NCI-H1436 (cell line): ENCODE measurements at places on chromosomes 2 and 18.

DNA sequence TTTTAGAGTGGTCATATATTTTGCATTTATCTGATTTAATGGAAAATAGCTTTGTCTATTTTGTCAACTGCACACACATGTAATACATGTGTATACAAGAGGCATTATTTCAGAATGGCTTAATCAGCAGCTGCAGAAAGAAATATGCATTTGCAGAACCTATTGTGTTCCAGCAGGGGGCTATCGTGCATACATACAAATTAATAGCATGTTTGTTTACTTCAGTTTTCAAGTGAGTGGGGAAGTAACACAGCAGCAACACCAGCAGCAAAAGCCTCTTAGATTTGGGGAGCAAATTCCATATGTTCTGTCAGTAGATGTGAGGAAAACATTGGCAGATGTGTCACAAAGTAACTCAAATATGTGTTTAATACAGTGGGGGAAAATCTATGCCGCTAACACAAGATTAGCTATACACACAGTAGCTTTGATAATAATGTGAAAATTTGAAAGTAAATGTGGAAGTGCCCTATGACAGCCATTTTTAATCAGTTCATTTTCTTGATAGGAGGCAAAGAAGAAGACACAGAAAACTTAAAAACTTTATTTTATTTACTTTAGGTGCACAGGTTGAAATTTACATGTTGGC lies 218.1 kb downstream of the WDR7 start:
- DNase-seq = peak; percentile 69

- no peak for DNase-seq
Measured at GRCh38 chr2:204574486-204574885, 29.2 kb downstream of the PARD3B start.

GRCh38 chr2:160910681-160911080 lies 249.5 kb upstream of the TANK start:
- no peak for DNase-seq

GRCh38 chr2:157336137-157337010 lies 10.8 kb upstream of the ERMN start:
- DNase-seq = peak; percentile 35

DNA sequence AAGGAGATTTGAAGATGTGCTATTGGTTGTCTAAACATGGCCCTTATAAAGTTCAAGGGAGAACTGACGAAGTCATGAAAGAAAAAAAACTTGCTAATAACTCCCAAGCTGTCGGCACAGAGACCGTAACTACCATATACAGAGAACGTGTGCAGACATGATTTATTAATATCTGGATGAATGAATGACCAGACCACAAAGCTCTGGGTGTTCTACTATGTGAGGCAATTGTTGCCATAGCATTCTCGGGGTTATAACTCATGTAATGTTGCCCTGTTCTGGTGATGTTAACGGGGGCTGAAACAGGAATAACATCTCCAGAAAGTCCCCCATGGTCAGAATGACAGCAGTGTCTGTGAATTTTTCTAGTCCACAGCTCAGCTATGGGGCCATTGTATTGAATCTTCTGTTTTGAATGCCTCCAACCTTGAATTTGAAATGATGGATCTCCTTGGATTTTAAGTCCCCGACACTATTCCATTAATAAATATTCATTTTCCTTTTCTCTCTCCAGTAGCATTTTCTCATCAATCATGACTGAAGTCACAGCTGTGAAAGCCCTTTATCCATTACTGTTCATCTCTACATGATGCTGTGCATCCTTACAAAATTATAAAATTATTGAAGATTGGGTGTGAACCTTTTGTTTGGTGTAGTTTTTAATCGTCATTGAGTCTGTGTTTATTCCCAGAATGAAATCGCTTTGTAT lies 483.4 kb upstream of the KLHL29 start:
- no peak for DNase-seq

DNA sequence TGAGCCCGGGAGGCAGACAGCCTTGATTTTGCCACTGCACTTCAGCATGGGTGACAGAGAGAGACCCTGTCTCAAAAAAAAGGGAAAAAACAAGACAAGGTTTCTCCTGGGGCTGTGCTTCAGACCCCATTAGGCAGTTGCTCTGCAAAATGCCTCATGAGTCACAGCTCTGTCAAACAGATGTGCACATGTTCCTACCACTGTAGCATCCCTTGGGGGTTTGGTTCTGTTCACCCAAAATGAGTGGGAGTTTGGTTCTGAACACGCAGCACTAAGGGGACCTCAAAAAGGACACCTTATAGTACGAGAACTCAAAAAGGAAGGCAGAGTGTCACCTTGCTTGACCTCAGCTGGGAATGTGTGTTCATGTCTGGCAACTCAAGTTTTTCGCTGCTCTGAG lies 134.9 kb downstream of the RPIA start:
- DNase-seq = no peak

DNA sequence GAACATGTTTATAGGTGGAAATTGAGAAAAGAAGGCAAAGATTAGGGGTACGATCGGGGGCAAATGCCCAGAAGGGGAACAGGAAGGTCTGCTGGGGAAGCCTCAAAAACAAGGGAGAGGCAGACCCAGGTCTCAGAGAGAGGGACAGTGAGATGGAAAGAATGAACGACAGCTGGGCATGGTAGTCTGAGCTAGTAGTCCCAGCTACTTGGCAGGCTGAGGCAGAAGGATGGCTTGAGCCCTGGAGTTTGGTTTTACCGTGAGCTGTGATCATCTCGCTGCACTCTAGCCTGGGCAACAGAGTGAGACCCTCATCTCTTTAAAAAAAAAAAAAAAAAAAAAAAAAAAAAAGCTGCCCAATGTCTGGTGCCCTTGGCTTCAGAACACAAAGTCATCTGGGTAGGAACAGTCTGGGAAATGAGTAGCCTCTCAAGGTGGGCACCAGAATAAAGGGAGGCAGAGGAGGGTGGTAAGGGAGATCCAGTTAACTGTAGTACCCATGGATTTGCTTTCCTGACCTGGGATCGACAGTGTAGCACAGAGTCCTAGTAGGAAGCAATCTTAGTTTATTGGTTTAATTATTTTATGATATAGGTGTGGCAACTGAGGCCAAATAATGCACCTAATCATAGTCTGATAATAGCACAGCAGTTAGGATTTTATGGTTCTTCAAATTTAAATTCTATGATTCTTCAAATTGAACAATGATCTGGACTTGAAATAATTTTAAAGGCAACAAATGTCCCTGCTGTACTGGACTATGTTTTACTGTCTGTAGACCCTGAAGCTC lies 3.5 kb downstream of the RRM2 start:
- no peak for DNase-seq

DNA sequence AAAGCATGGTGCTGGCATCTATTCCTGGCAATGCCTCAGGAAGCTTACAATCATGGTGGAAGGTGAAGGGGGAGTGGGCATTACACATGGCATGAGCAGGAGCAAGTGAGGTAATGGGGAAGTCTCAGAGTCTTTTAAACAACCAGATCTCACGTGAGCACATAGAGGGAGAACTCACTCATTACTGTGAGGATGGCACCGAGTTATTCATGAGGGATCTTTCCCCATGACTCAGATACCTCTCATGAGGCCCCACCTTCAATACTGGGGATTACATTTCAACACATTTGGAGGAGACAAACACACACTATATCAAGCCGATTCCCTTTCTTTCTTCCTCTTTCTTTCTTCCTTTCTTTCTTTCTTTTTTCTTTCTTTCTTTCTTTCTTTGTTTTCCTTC lies 47.9 kb upstream of the FANCL start:
- no peak for DNase-seq

DNA sequence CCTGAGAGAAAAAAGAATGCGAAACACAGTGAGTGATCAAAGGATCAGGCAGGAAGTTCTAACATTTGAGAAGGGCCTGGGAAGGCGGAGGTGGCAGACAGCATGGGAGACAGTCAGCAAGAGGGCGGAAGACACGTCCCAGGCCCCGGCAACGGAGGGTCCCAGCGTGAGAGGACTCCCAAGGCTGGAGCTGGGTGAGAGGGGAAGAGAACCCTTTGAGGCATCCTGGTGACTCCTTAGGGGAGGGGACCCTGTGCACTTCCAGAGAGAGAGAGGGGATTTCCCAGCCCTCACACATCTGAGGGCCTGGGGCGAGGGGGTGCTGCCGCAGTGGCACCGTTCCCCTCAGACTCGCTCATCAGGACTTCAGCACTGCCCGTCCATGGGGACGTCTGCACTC lies 133.4 kb downstream of the RTP5 start:
- DNase-seq = no peak

- DNase-seq = no peak
Measured at GRCh38 chr2:32647180-32647651, 19.4 kb downstream of the TTC27 start.

- no peak for DNase-seq
Measured at GRCh38 chr2:96556441-96557330, 20.1 kb downstream of the ARID5A start.

GRCh38 chr2:166106431-166107015 lies 21.3 kb downstream of the SCN1A start:
- DNase-seq = no peak
